GM20000 (cell line): ENCODE measurements at places on chromosomes 12 and 14.

DNA sequence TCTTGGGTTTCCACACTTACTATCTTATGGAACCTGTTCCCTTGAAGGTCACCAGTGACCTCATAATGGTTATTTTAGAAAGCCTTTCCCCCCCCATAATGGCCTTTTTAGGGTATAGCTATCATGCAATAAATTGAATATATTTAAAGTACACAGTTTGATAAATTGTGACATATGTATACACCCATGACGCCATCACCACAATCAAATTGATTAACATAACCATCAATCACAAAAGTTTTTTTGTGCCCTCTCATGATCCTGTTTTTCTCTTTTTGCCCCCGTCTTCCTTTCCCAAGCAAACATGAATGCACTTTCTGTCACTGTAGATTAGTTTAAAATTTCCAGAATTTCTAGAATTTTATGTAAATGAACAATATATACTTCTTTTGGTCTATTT is 28.7 kb upstream of the OR4E1 start:
- no peak for DNase-seq

- DNase-seq, result no peak
Observed at GRCh38 chr14:53921027-53921426, 35.6 kb downstream of the BMP4 start.

DNA sequence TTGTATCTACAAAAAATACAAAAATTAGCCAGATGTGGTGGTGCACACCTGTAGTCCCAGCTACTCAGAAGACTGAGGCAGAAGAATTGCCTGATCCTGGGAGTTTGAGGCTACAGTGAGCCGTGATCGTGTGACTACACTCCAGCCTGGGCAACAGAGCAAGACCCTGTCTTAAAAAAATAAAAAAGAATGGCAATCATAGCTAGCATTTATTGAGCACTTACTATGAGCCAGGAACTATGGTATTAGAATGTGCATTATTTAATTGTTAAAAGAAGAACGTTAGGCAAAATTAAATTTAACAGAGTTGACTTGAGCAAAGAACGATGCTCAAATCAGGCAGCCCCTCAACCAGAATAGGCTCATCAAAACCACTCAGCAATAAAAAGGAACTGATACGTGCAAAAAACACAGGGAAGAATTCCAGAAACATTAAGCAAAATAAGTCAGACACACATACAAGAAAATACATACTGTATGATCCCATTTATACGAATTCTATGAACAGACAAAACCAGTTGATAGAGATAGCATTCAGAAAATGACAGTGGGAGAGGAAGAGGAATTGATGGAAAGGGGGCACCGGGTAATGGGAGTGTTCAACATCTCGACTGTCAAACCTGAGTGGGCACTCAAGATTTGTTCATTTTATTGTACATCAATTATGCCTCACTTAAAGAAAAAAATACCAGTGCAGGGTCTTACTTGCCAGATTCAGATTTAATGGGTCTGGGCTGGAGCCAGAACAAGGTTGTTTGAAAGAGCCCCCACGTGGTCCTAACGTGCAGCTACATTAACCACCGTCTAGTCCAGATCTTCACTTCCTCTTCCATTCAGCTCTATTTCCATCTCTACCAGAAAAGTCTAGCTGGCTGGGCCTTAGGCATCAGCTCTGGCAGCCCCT is 8.0 kb downstream of the SCNN1A start:
- peak; percentile 85 for DNase-seq

GRCh38 chr12:14540801-14541462 is 26.8 kb downstream of the PLBD1 start:
- no peak for DNase-seq

- no peak for DNase-seq
Observed at GRCh38 chr14:32417956-32418552, 89.0 kb downstream of the AKAP6 start.

GRCh38 chr12:51246254-51246853 is 7.7 kb downstream of the DAZAP2 start:
- no peak for DNase-seq

DNA sequence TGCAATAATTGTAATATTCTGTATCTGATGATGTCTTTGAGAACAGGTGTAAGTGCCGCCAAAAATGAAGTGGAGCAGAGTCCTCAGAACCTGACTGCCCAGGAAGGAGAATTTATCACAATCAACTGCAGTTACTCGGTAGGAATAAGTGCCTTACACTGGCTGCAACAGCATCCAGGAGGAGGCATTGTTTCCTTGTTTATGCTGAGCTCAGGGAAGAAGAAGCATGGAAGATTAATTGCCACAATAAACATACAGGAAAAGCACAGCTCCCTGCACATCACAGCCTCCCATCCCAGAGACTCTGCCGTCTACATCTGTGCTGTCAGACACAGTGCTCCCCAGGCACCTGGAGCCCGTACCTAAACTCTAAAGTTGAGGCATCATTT is 268.7 kb downstream of the DAD1 start:
- DNase-seq, result no peak

DNA sequence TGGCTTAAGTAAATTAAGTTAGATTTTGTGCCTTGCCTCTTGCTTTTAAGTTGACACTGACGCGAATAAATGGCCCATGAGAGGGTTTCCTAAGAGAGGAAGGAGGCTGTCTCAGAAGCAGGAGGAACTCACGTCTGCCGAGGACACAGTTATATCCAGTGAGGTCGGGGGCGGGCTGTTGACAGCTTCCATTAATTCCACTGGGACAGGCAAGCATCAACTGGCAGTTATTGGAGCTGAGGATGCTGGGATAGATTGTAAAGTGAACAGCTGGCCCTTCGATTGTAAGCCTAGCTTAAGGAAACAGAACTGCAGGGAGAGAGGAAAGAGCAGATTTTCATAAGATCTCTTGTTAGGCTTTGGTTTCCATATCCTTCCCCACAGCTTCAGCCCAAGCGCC is 399.2 kb downstream of the IPO8 start:
- DNase-seq, result no peak

- DNase-seq, result no peak
Observed at GRCh38 chr14:74616996-74617700, 5.1 kb upstream of the LTBP2 start.

DNA sequence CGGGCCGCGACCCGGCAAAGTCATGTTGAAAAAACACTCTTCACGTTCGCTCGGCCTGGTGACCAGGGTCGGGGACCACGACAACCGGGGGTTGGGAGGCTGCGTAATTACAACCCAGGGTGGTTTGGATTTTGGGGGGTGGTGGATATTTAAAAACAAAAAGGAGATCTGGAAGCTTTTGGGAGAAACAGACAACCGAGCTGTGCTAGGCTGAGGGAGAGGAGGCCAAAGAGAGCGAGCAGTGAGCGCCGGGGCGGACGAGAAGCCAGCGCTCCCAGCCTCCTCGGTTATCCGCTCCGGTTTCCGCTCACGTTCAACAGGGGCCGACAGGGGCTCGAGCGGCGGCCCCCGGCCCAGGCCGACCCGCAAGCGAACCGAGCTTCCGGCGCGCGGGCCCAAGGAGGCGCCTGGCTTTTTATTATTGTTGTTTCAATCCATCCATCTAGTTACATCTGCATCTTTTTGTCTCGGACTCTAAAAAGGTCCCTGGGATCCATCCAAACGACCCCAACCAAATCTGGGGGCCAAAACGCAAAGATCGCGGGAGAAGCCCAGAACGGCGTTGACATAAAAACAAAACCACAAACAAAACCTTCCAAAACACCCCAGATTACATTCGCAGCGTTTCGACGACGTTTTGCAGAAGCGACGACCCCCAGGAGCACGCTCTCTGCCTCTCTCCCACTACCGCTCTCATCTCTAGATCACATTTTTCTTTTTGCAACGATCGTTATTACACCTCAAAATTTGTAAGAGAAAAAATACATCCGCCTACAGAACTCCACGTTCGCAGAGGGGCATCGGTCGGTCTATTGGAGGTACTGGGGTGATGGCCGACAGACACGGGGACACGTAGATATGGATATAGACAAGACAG is 771 bp downstream of the OTX2 start:
- DNase-seq, result no peak

DNA sequence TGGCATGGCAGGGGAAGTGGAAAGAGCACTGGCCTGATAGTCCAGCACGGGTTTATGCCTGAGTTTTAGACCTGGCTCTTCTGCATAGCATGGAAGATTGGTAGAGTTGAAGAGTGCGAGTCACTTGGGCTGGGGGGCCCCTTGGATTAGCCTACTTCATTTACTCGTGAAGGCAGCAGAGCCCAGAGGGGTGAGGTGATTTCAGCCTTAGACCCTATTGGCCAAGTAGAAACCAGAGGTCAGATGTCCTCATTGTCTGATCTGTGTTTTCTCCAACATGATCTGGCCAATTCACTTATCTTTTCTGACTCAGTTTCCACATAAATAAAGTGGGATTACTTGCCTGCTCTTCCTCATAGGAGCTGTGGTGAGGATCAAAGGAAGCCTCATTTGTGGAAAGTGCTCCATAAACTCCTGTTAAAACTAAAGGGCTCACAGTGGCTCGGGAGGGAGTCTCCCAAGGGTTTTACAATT is 1.9 kb downstream of the PLEKHG3 start:
- DNase-seq, result no peak
